ENCODE measurements at places on chromosomes 3 and 15.

GRCh38 chr3:59467476-59467875, 417.7 kb upstream of the CFAP20DC start:
- no peak for DNase-seq

- no peak for DNase-seq
Observed at GRCh38 chr15:68262514-68263356, 14.8 kb upstream of the FEM1B start.

DNA sequence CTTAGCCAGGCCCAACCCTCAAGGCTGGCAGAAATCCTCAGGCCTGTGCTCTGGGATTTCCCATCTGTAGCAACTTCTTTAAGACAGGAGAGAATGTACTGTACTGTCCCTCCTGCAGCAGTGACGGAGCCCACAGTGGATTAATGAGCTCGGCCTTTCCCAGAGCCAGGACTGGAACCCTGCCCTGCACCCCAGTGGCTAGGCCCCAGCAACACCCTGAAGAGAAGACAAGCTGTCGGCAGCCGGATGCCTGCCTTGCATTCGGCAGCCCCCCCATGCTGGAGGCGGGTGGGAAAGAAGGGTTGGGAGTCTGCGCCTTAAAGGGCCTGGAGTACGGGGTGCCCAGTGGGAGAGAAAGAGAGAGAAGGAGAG, 32.0 kb downstream of the KLHL25 start:
- peak; percentile 53 for DNase-seq

DNA sequence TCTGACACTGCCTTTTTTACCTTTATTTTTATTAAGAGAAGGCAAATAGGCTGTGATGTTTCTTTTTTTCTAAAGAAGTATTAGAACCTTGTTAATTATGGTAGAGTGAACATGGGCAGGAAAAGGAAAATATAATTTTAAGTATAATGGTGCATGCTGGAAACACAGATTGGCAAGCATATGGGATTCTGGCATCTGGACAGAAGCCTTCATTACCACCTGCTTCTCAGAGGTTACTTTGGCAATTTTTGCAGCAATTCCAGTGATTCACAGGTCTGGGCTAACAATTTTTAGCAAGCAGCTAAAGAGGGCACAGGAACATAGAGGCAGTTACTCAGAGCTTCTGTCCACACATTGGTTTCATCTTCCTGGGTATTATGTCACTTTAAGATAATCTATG, 258.3 kb downstream of the DIPK2A start:
- peak; percentile 68 for DNase-seq

DNA sequence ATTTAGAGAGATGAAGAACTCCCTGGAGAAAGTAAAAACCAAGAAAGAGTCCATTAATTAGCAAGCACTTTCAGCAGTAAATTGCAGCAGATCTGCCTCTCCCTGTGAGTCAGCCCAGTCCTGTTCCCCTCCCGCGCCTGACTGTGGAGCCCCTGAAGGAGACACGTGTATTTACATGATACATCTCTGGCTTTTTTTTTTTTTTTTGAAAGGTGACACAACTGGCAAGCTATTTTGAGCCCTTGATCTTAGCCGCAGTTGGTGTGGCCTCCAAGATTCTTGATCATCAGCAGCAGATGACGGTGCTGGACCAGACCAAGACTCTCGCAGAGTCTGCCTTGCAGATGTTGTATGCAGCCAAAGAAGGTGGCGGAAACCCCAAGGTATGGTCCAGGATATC, 271.8 kb upstream of the TPM1 start:
- peak; percentile 27 for DNase-seq

DNA sequence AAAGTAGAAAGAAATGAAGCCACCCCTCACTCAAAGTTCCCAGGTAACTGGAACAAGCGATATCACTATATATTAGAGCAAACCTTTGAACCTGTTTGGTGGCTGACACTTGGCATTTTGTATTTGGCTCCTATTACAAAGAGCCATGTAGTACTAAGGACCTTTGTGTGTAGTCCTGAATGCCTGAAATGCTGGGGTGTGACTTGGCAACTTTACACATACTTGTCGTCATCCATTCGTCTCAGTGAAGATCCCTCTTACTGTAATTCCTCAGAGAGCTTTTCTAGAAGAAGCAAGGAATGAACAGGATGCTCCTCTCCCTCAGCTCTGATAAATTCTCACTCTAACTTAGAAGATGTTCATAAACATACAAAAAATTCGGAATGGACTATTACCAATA, 216.1 kb upstream of the CDIN1 start:
- DNase-seq: no peak

DNA sequence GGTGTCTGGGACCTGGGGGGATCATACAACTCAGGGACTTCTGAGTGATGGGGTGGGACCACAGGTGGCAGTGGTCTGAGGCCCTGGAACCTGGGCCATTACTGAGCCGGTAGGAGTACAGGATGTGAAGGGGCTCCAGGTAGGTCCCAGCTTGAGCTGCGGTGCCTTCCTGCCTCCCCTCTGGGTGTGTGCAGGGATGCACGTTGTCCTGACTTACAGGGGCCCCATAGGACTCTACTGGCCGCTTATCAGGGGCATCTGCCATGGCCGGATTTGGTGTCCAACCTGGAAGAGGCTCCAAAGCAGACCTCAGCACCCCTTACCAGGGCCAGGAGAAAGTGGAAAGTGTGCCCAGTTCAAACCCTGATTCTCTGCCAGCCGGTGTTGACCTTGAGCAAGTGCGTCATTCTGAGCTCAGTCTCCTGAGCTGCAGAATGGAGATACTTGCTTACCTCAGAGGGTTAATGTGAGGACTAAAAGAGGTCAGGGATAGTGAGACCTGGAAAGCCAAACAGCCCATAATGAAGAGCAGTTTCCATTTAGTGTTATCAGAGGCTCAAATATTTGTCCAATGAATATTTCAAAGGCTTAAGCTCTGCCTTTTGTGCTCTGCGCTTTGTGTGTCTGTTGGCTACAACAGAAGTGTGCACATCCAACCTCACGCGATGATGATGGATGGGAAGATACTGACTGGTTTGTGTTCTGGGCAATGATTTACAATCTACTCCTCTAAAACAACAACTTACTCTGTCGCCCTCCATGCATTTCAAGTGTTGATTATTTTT, 35.4 kb upstream of the ESYT3 start:
- no peak for DNase-seq

DNA sequence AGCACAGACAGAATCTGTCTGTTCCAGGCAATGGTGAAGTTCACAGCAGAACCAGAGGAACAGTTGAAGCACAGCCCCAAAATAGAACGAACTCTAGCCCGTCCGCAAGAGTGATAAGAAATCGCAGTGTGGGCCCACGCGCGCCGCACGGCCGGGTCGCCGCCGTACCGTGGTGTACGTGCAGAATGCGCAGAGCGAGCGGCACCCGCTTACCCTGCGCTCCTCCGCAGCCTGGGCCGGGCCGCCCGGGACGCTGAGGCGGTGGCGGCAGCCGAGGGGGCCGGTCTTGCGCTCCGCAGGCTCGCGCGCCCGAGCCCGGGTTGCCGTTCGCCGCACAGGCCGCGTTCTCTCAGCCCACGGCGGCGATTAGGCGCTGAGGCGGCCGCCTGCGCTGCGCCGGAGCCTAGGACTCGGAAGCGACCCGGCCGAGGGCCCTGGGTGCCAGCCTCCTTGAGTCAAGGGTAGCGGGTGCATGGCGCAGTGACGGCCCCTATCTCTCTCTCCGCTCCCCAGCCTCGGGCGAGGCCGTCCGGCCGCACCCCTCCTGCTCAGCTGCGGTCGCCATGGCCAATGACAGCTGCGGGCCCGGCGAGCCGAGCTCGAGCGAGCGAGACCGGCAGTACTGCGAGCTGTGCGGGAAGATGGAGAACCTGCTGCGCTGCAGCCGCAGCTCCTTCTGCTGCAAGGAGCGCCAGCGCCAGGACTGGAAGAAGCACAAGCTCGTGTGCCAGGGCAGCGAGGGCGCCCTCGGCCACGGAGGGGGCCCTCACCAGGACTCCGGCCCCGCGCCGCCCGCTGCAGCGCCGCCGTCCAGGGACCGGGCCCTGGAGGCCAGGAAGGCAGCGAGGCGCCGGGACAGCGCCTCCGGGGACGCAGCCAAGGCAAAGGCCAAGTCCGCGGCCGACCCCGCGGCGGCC, 20.5 kb downstream of the WDR73 start:
- peak; percentile 73 for DNase-seq

DNA sequence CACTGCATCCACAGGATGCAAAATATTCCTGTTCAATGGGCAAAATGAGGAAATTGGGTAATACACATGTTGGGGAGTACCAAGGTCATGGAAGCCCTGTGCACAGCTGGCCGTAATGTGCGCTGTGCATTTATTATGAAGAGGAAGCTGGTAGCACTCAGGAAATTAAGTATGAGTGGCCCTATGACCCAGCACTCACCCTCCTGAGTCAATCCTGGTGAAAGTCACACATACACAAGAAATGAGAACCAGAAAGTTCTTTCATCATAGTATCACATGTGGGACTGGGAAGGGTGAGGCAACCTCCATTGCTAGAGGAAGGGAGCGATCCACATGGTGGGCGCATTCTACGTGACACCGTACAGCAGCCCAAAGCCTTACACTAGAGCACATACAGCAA, 11.4 kb upstream of the PRR20G start:
- no peak for DNase-seq
